Activated CD4-positive, alpha-beta T cell treated with anti-CD3 and anti-CD28 coated beads, Interleukin-2, amount 50 U/mL, for 24 hours (primary cell): ENCODE measurements at places on chromosomes 1 and 21.

GRCh38 chr1:186429017-186429416 lies 31.9 kb downstream of the PDC start:
- DNase-seq = no peak

DNA sequence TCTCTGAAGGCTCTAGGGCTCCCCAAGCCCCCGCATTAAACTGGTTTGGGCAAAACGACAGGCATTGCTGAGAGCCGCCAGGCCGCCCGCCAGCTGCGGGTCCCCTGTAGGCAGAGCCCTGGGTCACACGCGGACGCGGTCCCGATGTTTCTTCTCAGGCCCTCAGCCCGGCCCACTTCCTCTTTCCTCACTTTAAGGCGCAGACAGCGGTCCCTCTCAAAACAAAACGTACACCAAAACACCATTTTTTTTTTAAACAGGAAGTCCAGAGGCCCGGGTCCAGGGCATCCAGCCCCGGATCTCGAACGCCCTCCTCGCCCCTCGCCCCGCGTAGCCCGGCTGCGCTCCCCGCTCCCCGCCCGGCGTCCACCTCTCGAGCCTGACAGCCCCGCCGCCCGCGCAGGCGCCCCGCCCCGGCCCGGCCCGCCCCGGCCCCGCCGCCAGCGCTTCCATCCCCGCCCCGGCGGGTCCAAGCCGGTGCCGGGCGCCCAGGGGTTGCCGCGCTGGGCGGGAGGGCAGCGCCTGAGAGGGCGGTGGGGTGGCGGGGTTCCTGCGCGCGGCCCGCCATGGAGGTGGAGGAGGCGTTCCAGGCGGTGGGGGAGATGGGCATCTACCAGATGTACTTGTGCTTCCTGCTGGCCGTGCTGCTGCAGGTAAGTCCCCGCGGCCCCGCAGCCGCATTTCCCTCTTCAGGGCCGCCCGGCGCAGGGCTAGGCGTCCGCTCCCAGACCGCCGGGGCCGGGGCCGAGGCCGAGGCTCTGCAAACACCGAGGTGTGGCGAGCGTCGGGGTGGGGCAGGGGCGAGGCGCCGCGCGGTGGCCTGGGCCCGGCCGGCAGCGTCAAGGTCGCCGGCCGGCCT lies at the start of gene SLC22A15:
SLC22A15 (plus strand) TSS at position 452 of the 859 bp plus-strand sequence; CDS start at position 567, 115 bp downstream.
- DNase-seq = peak; percentile 5

GRCh38 chr1:63794939-63795378 lies 21.1 kb downstream of the ROR1 start:
- DNase-seq = no peak

GRCh38 chr1:60753036-60753900 lies 329.1 kb upstream of the NFIA start:
- no peak for DNase-seq

GRCh38 chr1:170247751-170248521 lies 102.2 kb downstream of the NTMT2 start:
- DNase-seq = no peak
